ENCODE measurements at places on chromosomes 16 and 17.

DNA sequence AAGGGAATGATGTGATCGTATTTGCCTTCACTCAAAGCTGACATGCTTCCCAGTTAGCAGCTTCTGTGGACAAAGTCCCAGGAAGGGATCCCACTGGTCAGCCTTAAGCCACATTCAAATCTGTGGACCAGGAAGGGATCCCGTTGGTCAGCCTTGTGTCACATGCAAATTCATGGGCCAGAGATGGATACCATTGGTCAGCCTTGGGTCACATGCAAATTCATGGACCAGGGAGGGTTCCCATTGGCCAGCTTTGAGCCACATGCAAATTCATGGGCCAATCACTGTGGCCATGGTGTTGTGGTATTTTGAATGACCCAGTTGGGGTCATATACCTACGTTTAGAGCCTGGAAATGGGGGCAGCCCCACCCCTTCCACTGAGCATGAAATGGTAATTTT is 201.6 kb downstream of the HS3ST4 start:
- no peak for DNase-seq

- DNase-seq = no peak
Measured at GRCh38 chr17:61369751-61370150, 29.9 kb upstream of the TBX2 start.

- DNase-seq = no peak
Measured at GRCh38 chr17:18218756-18219415, 6.5 kb upstream of the LLGL1 start.

DNA sequence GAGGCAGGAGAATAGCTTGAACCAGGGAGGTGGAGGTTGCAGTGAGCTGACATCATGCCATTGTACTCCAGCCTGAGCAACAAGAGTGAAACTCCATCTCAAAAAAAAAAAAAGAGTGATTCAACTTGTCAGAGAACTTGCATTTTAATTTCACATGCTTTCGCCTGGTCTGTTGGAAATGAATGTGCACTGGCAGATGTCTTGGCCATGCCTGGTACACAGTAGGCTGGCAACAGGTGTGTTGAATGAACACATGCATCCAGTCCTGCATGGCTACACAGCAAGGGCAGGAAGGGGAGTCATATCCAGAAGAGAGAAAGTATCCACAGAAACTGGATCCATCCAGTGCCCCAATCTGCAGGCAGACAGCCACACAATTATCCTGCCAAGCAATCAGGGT is 11.5 kb downstream of the COG4 start:
- DNase-seq = no peak

DNA sequence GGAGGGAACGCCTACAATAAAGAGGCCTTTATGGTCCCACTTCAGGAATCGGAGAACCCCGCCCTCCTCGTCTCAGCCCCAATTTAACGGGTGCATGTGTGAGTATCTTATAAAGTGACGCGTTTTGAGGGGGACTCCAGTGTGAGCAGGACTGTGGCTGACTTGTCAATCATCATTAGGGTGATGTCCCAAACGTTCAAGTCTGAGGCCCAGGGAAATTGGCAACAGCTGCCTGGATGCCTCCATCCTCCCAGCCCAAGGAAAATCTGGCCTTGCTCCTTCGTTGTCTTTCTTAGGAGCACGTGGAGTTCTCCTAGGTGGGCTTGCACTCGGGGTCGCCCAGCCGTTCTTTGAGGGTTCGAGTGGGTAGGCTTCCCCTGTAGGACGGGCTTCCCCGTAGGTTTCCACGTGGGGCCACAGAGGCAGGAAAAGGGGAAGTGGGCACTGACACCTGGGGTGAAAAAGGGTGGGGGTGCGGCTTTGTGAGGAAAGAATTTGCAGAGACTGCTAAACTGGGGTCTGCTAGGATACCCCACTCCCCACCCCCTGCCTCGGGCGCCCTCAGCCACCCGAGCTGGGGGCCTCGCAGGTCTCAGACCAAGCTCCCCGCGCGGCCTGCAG is 561 bp upstream of the HERPUD1 start:
- no peak for DNase-seq

DNA sequence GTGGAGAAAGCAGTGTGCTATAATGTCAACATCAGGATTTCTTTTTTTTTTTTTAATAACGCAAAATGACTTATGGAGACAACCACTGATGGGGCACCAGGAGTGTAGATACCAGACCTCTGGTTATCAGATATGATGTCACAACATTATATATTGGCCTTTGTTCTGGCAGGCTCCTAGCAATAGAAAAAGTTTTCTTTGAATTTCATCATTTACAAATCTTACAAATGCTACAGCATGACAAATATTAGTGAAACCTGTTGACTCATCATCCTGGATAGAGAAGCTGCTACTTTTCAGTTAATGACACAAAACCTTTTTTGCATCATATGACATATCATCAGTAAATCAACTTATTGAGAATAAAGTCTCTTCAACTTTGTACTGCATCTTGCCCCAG is 6.1 kb downstream of the THUMPD1 start:
- DNase-seq = no peak

- DNase-seq = no peak
Measured at GRCh38 chr17:57379237-57379894, 123.0 kb downstream of the MSI2 start.

GRCh38 chr16:58850019-58850677 is 116.0 kb upstream of the GOT2 start:
- no peak for DNase-seq

DNA sequence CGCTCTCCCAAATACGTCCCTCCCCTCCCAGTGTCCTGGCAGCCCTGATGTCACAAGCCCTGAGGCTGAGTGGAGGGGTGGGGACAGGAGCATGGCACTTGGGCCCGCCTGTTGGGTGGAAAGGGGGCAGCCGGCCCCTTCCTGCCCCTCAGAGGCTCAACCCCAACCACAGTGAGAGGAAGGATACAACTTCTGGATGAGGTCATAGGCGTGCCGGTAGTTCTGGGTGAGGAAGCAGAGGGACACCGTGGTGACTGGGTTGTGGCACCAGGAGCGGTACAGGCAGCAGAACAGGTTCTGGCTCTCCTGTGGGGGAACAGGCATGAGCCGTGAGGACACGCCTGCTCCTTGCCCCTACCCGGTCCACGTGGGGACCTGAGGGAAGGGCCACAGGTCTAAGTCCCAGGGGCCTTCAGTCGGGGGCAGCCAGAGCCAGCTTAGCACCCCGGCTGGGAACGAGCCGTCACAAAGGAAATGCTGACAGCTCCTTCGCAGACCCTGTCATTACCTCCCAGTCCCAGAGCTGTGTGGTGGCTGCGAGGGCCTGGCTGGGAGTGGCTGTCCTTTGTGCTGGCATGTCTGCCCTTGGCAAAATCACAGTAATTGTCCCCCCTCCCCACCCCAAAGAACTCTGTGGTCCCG is 11.2 kb upstream of the MTSS2 start:
- no peak for DNase-seq

- no peak for DNase-seq
Measured at GRCh38 chr17:76255801-76256429, 9.2 kb upstream of the UBALD2 start.

DNA sequence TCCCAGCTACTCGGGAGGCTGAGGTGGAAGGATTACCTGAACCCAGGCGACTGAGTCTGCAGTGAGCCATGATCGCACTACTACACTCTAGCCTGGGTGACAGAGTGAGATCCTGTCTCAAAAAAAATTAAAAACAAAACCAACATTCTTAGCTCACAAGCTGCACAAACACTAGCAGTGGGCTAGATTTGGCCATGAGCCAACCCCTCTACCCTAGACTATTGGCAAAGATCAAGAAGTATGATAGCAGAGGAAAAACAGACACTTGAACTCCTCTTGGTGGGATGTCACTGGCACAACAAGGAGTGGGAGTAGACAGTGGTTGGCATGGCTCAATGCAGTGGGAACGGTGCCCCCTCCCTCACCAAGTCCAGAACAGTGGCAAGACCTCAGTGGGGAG is 19.6 kb upstream of the RIPOR1 start:
- DNase-seq = no peak

DNA sequence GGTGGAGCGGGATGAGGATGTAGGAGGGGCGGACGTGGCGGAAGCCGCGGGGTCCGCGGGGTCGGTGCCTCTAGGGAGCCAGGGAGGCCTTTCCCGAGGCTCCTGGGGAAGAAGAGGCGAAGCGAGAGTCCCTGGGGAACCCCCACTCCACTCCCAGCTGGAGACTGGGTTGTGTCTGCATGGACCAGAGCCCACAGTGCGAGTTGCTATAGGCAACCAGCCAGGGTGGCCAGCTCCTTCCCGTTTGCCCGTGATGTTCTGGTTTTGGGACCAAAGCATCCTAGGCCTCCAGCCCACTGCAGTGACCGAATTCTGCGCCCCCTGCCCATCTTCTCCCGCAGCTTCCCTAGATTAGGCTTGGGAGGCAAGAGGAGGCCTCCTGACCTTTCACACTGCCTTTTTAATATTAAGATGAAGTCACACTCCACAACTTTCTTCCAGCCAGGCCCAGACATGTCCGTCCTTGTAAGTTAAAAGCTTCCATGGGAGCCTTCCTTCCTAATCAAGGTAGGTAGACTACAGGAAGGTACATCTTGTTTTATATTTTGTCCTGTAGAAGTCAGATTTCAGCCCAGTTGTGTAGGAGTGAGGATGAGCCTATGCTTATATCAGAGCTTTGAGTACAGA is 469 bp downstream of the AMZ2 start:
- DNase-seq = no peak

DNA sequence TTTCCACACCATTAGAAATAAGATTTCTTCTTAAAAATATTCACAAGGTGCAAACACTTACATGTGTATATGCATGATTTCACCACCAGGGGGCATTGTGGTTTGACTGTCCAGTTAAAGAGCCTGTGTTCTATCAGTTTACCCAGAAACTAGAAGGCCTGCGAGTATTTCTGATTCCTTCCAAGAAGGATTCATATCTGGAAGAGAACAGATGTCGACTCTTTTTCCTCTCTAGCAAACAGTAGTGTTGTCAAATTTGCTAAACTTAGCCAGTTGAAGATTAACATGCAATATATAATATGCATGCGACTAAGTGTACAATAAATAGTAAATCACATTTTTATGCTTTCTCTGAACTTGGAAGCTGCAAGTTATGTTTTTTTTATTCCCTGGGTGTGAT is 404.1 kb downstream of the WWOX start:
- peak; percentile 65 for DNase-seq

DNA sequence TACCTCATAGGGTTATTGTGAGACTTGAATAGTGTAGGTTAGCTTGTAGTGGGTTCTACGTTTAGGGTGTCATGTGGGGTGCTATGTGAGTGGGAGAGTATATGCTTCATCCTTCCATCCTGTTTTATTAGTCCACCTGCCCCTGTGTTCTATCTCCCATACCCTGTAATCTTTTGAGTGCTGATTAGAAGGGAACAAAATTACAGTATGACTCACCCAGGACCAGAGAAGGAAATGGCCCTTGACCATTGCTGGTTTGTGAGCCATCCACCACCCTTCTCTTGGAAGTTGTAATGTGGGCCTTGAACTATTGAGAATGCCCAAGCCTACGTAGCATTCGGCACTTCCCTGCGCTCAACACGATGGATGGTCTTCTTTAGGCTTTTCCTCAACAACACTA is 17.1 kb downstream of the SAP30BP start:
- no peak for DNase-seq

GRCh38 chr17:17084317-17084835 is 42.1 kb downstream of the MPRIP start:
- DNase-seq = no peak

DNA sequence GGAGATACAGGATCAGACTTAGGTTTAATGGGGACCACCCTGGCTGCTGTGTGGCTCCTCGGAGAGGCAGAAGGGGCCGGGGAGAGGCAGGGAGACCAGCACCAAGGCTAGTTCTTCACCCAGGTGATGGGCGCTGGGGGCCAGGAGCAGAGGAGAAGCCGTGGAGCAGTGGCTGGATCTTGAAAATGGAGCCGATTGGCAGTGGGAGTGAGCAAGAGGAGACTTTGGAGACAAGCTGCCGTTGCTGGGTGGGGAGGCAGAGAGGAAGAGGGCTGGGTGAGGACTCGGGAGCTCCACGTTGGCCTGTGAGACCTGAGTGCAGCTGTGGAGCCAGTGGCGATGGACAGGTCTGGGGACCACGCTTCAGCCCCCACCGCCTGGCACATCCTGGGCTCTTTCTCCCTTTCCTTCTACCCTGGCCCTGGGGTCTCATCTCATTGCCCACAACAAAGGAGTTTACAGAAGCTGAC is 9.0 kb downstream of the RAB11FIP4 start:
- DNase-seq = no peak

GRCh38 chr16:8887952-8888560 is 5.9 kb downstream of the LITAFD start:
- DNase-seq = no peak

- DNase-seq = no peak
Measured at GRCh38 chr16:11556945-11557720, 29.6 kb downstream of the LITAF start.

DNA sequence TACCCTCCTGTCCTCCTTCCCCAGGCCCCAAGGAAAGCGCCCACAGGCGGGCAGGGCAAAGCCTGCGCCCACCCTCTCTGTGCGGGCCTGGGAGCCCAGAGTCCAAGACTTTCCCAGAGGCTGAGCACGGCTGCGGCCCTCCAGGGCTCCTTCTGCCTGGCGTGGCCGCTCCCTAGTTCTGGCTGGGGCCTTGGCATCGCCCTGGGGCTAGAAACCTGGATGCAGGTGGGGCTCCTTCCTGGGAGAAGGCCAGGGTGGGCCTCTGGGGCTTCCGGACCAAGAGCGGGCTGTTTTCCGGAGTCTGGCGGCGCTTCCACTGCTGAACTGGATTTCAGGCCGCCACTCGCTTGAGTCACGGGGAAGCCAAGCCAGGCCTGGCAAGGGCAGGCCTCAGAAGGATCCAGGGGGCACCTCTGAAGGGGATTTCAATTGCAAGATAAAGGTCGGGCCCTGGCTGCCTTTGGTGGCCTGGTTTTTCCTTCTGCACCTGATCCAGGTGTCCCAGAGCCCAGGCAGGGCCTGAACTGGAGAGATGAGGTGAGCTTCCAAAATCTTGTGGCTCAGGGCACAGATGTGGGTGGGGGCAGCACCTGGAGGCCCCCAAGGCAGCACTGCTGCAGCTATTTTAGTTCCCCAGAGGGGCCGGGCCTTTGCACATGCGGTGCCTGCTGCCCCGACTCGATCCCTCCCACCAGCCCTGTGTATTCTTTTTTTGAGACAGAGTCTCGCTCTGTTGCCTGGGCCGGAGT is 227.4 kb downstream of the MRTFB start:
- no peak for DNase-seq

DNA sequence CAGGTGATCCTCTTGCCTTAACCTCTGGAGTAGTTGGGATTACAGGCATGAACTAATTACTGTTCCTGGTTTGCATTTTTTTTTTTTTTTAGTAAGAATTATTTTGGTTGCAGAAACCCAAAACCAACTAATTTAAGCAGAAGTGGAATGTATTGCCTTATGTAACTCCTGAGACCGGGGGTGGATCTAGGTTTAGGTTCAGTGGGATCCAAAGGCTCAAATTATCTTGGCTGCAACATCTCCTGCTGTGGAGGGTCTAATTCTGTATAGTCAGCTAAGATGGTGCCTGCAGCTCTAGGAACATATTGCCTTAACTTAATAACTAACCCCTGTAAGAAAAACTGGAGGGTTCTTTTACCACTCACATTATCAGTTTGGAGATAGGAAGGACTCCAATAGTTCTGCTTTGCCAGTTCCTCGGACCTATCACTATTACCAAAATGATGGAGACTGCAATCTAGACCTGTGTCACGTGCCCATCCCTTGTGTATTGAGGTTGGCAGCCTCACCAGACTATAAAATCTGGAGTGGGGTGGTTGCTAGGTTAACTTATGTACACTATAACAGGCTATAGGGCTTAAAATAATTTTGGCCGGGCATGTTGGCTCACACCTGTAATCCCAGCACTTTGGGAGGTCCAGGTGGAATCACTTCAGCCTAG is 8.5 kb downstream of the SNTB2 start:
- no peak for DNase-seq
